Breast epithelium (tissue), 4 donors: ENCODE measurements at places on chromosomes 11 and 22.

GRCh38 chr11:62124186-62125113 is 639 bp downstream of the INCENP start:
- no peak for DNase-seq

DNA sequence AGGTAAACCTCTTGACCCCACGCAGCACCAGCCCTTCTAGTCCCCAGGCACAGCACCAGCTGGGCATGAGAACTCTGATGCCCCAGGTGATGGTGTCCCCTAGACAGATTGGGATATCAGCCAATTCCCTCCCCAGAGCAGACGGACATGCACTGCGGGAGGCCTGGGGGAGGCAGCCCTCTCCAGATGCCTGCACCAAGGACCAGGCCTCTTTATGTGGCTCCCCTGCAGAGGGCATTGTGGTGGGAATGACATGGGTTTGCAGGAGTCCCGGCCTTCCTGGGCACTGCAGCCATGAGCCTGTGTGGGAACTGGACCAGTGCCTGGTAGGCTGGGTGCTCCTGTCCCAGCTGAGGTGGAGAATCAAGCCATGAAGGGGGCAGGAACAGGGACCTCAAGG is 25.9 kb downstream of the PPM1F start:
- DNase-seq = no peak

GRCh38 chr22:26395926-26396325 is 33.1 kb upstream of the ASPHD2 start:
- no peak for DNase-seq

DNA sequence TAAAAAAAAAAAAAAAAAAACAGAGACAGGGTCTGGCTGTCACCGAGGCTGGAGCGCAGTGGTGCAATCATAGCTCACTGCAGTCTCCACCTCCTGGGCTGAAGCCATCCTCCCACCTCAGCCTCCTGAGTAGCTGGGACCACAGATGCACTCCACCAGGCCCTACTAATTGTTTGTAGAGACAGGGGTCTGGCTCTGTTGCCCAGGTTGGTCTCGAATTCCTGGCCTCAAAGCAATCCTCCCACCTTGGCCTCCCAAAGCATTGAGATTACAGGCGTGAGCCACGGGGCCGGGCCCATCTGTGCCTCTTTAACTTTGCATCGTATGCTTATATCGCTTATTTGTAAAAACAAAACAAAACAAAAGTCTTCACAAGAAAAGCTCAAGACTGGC is 3.1 kb downstream of the CPT1A start:
- DNase-seq = peak; percentile 41

- DNase-seq = no peak
These were observed 60.9 kb downstream of the KDM2A start for GRCh38 chr11:67179892-67180490.

- DNase-seq = no peak
These were observed 5.3 kb downstream of the DMC1 start for GRCh38 chr22:38564669-38565068.

DNA sequence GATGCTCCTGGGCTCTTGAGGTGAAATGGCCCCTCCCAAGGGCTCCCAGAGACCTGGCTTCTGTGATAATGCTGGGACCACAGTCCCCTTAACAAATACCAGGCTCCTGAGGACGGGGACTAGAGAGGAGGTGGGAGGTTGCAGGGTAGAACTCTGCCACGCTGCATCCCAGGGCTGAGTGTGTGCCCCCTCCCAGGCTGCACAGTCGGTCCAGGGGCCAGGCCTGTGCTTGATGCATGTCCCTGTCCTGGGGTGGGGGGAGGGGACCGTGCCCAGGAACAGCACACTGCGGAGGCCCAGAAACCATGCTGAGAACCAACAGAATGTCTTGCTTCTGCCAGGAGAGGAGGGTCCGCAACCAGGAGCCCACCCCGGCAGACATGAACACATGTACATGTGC is 9.3 kb downstream of the CSF2RB start:
- DNase-seq = no peak

GRCh38 chr11:87219266-87219665 is 181.5 kb downstream of the TMEM135 start:
- DNase-seq = no peak
